ENCODE measurements at places on chromosomes 12 and 14.

GRCh38 chr12:11085419-11085818, 6.7 kb downstream of the TAS2R43 start:
- no peak for DNase-seq

DNA sequence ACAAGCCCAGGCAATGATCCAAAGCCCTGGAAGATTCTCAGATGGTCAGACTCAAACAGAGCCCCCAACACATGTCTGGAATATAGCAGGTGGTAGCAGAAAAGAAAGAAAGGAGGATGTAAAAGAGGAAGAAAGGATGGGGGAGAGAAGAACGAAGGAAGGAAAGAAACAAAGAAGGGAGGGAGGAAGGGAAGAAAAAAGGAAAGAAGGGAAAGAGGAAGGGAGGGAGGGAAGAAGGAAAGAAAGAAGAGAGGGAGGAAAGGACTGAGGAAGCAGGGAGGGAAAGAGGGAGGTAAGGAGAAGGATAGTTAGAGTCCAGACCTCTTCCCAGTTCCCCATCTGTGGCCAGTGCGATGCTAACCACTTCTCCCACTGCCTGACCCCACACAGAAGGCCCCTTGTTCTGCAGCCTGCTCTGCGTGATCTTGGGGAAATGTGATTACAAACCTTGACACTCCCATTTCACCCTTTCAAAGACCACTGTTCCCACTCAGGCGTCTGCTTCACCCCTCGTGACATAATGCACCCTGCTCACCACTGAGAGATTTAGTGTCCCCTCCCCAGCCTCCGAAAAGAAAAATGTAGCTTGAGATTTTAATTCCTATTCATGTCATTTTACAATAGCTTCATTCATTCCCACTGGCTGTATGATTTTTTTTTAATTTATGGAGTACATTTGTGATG, 357.9 kb downstream of the BCL11B start:
- DNase-seq: no peak

DNA sequence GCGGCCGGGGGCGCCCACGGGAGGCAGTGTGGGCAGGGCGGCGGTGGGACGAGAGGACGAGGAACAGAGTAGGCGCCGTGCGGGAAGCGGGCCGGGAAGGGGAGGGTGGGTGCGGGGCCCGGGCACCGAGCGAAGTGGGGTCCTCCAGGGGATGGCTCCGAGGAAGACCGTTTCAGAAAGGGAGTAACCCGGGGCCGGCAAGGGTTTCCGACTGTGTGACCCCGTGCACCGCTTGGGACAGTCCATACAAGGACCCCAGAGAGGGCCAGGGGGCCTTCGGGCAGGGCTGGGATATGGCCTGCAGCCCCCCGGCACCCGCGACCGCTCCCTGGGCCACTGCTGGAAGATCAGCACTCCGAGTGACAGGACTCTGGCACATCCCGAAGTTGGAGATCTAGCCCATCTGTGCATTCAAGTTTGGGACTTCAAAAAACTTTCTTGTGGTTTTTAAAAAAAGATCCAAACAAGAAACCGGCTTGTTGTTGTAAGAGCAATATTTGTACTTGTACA, 448 bp downstream of the TSPAN9 start:
- no peak for DNase-seq

- no peak for DNase-seq
Observed at GRCh38 chr12:131860472-131861260, 32.5 kb downstream of the MMP17 start.

DNA sequence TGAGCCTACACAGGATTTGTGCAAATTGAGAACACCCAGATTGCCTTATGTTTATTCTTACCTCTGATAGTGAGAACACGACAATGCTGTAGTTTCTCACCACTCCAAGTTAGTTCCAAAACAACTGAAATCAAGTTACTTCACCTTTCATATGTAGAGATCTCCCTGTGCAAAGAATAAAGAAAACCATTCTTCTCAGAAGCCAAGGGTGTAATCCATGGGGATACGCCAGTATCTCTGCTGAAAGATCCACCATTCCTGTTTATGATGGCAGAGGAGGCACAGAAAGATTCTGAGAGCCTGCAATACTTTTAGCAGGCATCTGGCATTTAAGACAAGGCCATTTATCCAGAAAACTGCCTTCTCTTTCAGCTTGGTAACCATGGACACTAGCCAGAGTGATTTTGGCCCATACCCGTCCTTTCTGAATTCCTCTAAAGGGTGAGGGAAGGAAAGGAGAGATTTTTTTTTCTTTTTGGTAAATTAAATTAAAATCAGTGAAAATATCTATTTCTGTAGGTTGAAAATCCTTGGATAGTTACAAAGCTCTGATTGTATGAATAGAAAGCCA, 355.4 kb upstream of the FAR2 start:
- no peak for DNase-seq

DNA sequence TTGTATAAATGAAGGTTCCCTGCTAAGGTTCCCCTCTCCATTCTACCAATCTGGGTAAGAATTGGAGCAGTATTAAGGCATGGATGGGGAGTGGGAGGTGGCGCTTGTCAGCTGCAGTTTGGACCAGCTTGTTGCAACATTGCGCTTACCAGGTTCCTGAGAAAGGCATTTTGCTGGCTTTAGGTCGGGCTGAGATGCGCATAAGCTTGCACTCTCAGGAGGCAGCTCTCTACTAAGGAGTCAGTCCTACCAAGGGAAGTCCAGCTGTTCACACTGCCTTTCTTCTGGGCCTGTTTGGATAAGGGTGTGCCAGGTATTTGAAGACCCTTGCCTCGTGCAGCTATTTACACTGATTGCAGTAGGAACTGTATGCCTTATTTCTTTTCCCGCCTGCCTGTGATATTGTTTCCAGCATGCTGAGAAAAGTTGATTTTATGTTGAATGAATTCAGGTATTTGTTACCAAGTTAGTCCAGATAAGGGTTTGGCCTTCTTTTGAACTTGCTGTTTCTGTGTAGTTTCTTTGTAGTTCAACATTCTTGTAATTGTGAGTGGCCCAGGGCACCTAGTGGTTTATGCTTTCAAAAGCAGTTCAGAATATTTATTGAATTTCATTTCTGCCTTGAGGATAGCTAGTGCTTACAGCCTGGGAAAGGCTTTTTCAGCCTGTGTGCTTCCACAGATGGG, 2.6 kb downstream of the MLEC start:
- DNase-seq: no peak

GRCh38 chr12:24850496-24850895, 98.4 kb downstream of the BCAT1 start:
- no peak for DNase-seq

- DNase-seq: no peak
Observed at GRCh38 chr14:43855556-43855955, 651.5 kb downstream of the FSCB start.

Measured in stimulated activated CD8-positive, alpha-beta memory T cell treated with anti-CD3 and anti-CD28 coated beads, Interleukin-4, amount 100 ng/mL, for 1 hour (primary cell).